ENCODE measurements at places on chromosomes 16 and 17. TPM values are rescaled to one million over a fixed set of nuclear protein-coding genes. Genes with fewer than 3 reads are reported as not detected.

GRCh38 chr16:4273858-4274311 is 1.1 kb upstream of the TFAP4 start:
- H3K27ac ChIP-seq: peak overlapping the region; percentile 92
- H3K27me3 ChIP-seq: no peaks in the 10 kb centered on the region
- DNase-seq: peak; percentile 65
- peaks cover 24% of the 10 kb centered on the region for H3K4me1 ChIP-seq

GRCh38 chr16:1157639-1158455 is 4.9 kb downstream of the CACNA1H start:
- H3K27me3 ChIP-seq: peaks cover 96% of the 10 kb centered on the region
- no peaks in the 10 kb centered on the region for H3K36me3 ChIP-seq
- H3K4me3 ChIP-seq: no peak overlapping the region
- no peak overlapping the region for H3K27ac ChIP-seq

The TP53TG3F gene
- not detected for total RNA-seq

The CCR7 gene
- total RNA-seq: 0.35 TPM

GRCh38 chr17:81336930-81337325 is 41.8 kb upstream of the SLC38A10 start:
- no peaks in the 10 kb centered on the region for H3K36me3 ChIP-seq
- peak overlapping the region; percentile 39 for H3K27ac ChIP-seq
- H3K4me3 ChIP-seq: no peak overlapping the region
- H3K4me1 ChIP-seq: peaks cover 36% of the 10 kb centered on the region

DNA sequence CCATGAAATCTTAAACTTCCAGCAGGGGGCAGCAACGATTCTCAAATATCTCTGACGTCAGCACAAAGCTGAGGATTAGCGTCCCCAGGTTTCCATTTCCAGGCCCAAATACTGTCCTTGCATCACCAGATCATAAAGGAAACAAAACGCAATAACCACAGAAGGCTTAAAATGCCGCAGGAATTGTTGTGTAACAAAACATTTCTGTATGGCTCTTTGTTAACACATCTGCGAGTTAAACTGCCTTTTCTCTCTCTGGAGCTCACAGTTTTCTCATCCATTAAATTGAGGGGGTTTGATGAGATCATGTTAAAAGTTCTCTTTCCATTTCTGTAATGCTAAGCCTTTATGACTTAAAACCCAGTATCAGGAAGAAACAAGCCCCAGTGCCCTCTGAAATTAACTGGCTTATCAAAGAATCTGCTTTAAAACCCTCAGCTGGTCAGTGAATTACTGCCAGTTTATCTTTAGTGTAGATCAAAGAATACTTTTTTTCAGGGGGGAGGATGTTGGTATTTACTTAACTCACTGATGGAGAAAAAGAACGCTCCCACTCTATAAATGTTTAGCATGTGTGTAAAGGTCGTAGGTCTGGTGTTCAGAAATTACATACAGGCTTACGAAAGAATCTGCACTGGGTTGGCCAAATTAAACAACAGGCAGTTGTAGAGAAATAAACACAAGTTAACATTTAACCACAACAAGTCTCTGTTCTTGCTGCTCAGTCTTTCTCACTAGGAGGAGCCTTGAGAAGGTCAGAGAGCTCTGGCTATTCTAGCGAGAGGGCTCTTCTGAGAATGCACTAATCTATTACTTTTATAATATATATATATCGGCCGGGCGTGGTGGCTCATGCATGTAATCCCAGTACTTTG is 10.6 kb upstream of the TERF2 start:
- H3K36me3 ChIP-seq: no peaks in the 10 kb centered on the region
- H3K27me3 ChIP-seq: no peaks in the 10 kb centered on the region
- peaks cover 21% of the 10 kb centered on the region for H3K4me1 ChIP-seq
- H3K4me3 ChIP-seq: no peak overlapping the region
- DNase-seq: no peak

GRCh38 chr17:64400642-64401041 is 10.0 kb upstream of the PECAM1 start:
- DNase-seq: no peak
- no peak overlapping the region for H3K27ac ChIP-seq
- H3K36me3 ChIP-seq: no peaks in the 10 kb centered on the region
- H3K27me3 ChIP-seq: no peaks in the 10 kb centered on the region

- H3K36me3 ChIP-seq: no peaks in the 10 kb centered on the region
- no peak for DNase-seq
- no peak overlapping the region for H3K4me3 ChIP-seq
- peaks cover 12% of the 10 kb centered on the region for H3K4me1 ChIP-seq
- H3K27ac ChIP-seq: no peak overlapping the region
Observed at GRCh38 chr16:85422632-85423550, 190.2 kb upstream of the GSE1 start.

DNA sequence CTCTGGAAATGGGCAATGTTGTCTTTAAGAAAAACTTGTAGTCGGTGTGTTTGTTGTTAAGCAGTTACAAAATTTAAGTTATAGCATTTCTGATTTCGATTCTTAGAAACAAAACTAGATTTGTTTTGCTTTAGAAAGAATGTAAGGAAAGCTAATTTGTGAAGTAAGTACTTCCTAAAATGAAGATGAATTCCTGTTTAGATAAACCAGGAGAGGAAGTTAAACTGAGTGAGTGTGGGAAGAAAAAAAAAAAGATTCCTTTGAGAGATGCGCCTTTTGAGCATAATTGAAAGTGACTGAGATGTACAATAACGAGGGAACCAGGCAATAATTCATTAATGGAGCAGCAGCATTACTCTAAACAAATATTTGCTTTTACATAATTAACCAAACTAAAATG is 52.4 kb upstream of the ALOX12 start:
- H3K4me1 ChIP-seq: no peaks in the 10 kb centered on the region
- no peaks in the 10 kb centered on the region for H3K36me3 ChIP-seq
- H3K27me3 ChIP-seq: no peaks in the 10 kb centered on the region
- no peak overlapping the region for H3K4me3 ChIP-seq
- DNase-seq: no peak

The HOXB1 gene
- not detected for total RNA-seq

GRCh38 chr16:23979441-23979840 is 143.7 kb downstream of the PRKCB start:
- no peaks in the 10 kb centered on the region for H3K27me3 ChIP-seq
- no peak for DNase-seq
- no peaks in the 10 kb centered on the region for H3K36me3 ChIP-seq
- H3K4me3 ChIP-seq: no peak overlapping the region

DNA sequence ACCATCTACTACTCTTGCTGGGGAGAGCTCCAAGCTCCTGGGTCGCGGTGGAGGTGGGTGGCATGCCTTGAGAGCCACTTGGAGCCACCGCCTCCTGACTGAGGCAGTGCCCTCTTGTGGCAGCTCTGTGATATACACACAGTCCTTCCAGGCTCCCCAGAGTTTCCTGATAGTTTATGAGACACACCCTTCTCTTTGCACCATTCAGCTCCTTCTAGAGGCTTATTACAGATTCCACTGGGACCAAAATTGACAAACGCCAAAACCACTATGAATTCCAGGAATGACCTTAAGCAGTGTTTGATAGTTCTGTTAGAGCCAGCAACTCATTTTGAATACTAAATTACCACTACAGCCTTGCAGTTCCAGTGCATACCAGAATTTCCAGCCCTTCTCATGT is 170.1 kb upstream of the CDH13 start:
- H3K27me3 ChIP-seq: no peaks in the 10 kb centered on the region
- no peaks in the 10 kb centered on the region for H3K36me3 ChIP-seq
- peak; percentile 71 for DNase-seq
- H3K4me1 ChIP-seq: no peaks in the 10 kb centered on the region

GRCh38 chr17:30924341-30924740 is 2.6 kb downstream of the ADAP2 start:
- H3K36me3 ChIP-seq: peaks cover 29% of the 10 kb centered on the region
- H3K27me3 ChIP-seq: peaks cover 42% of the 10 kb centered on the region
- no peaks in the 10 kb centered on the region for H3K4me1 ChIP-seq
- no peak overlapping the region for H3K4me3 ChIP-seq
- no peak for DNase-seq
- H3K27ac ChIP-seq: no peak overlapping the region

- no peak overlapping the region for H3K4me3 ChIP-seq
- H3K27me3 ChIP-seq: no peaks in the 10 kb centered on the region
- H3K27ac ChIP-seq: no peak overlapping the region
- no peaks in the 10 kb centered on the region for H3K36me3 ChIP-seq
- no peaks in the 10 kb centered on the region for H3K4me1 ChIP-seq
Observed at GRCh38 chr16:51255349-51255972, 104.4 kb upstream of the SALL1 start.

- peaks cover 9% of the 10 kb centered on the region for H3K4me1 ChIP-seq
- no peak overlapping the region for H3K4me3 ChIP-seq
- H3K36me3 ChIP-seq: no peaks in the 10 kb centered on the region
- no peaks in the 10 kb centered on the region for H3K27me3 ChIP-seq
- H3K27ac ChIP-seq: no peak overlapping the region
Observed at GRCh38 chr16:85366031-85366763, 246.9 kb upstream of the GSE1 start.

- no peaks in the 10 kb centered on the region for H3K4me1 ChIP-seq
- no peaks in the 10 kb centered on the region for H3K27me3 ChIP-seq
- H3K36me3 ChIP-seq: no peaks in the 10 kb centered on the region
Observed at GRCh38 chr16:77551357-77551756, 116.5 kb upstream of the ADAMTS18 start.

The NETO2 gene
- total RNA-seq: 9.7 TPM

DNA sequence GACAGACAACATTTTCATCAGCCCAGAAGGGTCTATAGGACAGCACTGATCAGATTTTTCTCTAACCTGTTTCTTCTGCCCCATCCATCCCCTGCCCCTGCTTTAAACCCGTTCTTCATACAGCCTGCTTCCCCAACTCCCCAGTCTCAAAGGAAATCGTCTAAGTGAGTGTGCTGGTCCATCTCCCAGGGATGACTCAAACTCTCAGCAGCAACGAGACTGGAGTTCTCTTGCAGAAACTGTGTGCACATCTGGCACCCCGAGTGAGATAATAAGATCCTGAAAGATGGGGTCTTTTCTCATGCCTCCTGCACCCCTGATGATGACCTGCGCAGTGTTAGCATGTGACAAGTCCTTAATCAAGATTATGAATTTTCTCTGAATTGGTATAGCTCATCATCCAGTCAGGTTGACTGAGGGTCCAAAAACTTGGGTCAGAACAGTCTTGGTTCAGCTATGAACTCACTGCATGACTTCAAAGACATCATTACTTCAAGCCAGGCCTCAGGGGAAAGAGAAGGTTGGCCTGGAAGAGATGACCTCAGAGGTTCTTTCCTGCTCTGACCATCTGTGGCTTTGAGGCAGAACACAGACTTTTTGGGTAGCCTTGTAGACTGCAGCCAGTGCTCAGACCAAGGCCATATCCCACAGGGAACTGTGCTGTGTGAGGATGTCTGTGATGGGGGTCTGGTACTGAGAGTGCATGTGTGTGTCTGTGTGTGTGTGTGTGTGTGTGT is 117.9 kb downstream of the SPACA3 start:
- no peak for DNase-seq
- no peaks in the 10 kb centered on the region for H3K4me1 ChIP-seq
- no peak overlapping the region for H3K4me3 ChIP-seq
- H3K27ac ChIP-seq: no peak overlapping the region
- no peaks in the 10 kb centered on the region for H3K36me3 ChIP-seq

The TNFSF13 gene
- 87.4 TPM for total RNA-seq

- no peaks in the 10 kb centered on the region for H3K36me3 ChIP-seq
- no peaks in the 10 kb centered on the region for H3K27me3 ChIP-seq
- no peak overlapping the region for H3K4me3 ChIP-seq
- H3K27ac ChIP-seq: no peak overlapping the region
Observed at GRCh38 chr17:31584438-31585279, 193.2 kb downstream of the RAB11FIP4 start.

The TSPAN10 gene
- 1.6 TPM for total RNA-seq

DNA sequence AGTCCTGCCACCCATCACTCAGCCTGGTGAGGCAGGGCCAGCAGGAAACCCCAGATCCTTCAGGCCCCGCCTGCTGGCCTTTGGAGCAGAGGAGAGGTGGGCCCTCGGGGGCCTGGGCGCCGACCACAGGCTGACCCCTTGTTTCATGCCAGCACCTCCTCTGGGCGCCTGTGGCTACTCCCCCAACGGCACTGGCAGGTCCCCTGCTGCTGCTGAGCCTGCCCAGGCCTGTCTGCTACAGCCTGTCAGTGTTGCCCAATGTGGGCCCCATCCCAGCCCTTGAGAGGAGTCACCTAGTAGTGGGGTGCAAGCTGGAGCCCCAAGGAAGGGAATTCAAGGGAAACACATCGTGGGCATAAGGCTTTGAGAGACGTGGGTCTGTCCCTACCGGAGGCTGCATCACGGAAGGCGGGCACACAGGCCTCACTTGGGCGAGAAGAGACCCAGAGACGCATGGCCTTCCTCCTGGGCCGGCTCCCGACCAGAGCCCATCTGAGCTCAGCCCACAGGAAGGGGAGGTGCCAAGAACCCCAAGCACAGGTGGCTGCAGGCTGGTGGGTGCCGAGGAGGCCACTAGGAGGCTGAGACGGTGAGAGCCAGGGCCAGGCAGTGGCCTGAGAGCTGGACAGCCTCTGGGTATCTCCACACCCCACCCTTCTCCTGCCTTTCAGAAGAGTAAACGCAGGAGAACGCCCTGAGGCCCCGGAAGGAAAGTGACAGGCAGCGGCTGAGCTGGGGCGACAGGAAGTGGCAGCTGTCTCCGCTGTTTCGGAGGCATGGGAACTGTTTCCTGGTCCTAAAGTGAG is 8.0 kb upstream of the FASN start:
- no peaks in the 10 kb centered on the region for H3K36me3 ChIP-seq
- H3K4me3 ChIP-seq: peak overlapping the region; percentile 6
- H3K4me1 ChIP-seq: peaks cover 64% of the 10 kb centered on the region
- H3K27me3 ChIP-seq: no peaks in the 10 kb centered on the region

- no peak overlapping the region for H3K27ac ChIP-seq
- H3K36me3 ChIP-seq: no peaks in the 10 kb centered on the region
- peak; percentile 65 for DNase-seq
- H3K27me3 ChIP-seq: peaks cover 10% of the 10 kb centered on the region
- peaks cover 21% of the 10 kb centered on the region for H3K4me1 ChIP-seq
- no peak overlapping the region for H3K4me3 ChIP-seq
Observed at GRCh38 chr17:65231662-65232335, 94.6 kb downstream of the RGS9 start.

The AARSD1 gene
- 27.5 TPM for total RNA-seq

GRCh38 chr17:50240851-50241250 is 33.4 kb upstream of the TMEM92 start:
- no peaks in the 10 kb centered on the region for H3K4me1 ChIP-seq
- no peaks in the 10 kb centered on the region for H3K36me3 ChIP-seq

The IGSF6 gene
- total RNA-seq: 65.4 TPM

DNA sequence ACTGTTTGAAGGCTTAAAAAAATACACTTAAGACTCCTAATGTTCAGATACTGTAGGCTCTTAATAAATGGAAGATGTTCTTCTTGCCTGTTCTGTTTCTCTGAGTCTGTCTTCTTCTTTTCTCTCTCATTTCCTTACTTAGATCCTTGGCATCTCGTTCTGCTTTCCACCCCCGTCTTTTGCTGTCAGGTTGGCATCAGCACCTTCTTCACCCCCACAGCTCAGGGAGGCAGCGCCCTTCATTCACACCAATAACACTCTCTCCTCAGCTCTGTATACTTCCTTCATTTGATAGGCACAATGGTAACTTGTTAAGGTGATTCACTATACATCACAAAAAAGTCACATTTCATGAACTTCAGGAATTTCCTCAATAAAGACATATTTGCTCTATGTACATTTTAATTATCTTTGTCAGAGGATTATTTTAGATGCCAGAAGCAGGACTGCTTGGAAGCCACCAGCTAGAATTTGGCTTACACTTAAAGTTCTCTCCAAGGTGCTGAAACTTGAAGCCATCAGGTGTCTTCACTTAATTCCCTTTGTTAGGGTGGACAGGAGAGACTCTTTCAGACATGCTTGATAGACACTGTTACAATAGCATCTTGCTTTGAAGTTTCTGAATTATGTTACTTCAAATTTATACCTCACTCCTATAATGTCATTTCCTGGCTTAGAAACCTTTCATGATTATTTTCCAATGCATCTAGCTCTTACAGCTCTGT is 670.1 kb upstream of the C16orf82 start:
- H3K4me1 ChIP-seq: no peaks in the 10 kb centered on the region
- H3K36me3 ChIP-seq: no peaks in the 10 kb centered on the region
- H3K4me3 ChIP-seq: no peak overlapping the region
- no peak for DNase-seq
- H3K27ac ChIP-seq: no peak overlapping the region
- no peaks in the 10 kb centered on the region for H3K27me3 ChIP-seq

All from left lung (tissue), 14 donors.